NAMALWA (cell line): ENCODE measurements at places on chromosomes 1 and 21.

- DNase-seq: no peak
Measured at GRCh38 chr1:32702599-32703478, at the start of gene SYNC. Gene SYNC (minus strand): TSS chr1:32702770. CDS start chr1:32702660, 110 bp downstream.

DNA sequence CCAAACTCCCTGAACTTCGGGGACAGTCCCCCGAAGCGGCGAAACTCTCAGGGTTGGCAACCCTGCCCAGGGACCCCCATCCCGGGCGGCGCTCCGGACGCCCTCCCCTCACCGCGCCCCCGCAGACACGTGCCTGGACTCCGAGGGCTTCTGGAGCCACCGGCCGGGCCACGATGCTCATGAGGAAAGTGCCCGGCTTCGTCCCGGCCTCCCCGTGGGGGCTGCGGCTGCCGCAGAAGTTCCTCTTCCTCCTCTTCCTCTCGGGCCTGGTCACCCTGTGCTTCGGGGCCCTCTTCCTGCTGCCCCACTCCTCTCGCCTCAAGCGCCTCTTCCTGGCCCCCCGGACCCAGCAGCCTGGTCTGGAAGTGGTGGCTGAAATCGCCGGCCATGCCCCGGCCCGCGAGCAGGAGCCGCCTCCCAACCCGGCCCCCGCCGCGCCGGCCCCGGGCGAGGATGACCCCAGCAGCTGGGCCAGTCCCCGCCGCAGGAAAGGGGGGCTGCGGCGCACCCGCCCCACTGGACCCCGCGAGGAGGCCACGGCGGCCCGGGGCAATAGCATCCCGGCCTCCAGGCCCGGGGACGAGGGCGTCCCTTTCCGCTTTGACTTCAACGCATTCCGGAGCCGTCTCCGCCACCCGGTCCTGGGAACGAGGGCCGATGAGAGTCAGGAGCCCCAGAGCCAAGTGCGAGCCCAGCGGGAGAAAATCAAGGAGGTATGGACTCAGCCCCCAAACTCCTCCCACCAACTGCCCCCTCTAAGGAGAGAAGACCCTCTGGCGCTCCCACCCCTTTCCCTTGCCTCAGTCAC, 1.2 kb downstream of the MAN1C1 start:
- no peak for DNase-seq

DNA sequence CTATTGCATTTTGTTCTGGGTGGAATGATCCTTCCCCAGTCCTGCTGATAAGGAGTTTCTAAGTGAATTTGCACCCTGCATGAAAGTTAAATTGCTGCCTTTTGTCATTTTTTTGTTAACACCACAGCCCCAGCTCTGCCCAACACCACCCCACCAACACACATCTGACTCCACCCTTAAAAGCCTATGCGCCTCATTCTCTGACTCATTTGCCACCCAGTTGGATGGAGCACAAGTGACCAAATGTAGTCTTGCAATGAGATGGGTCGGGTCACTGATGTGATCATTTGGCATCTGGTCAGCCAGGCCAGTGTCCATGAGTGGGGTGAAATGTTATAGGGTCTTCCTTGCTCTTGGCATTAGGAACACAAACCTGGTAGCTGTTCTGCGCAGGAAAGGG, 256.8 kb downstream of the KAZN start:
- DNase-seq: no peak

GRCh38 chr1:153626904-153627714, at the start of gene S100A13:
Gene S100A13 (minus strand): TSS chr1:153627505. CDS start chr1:153626472, 1,033 bp downstream.
- no peak for DNase-seq

GRCh38 chr21:43819511-43820405, 30.4 kb downstream of the RRP1 start:
- no peak for DNase-seq

DNA sequence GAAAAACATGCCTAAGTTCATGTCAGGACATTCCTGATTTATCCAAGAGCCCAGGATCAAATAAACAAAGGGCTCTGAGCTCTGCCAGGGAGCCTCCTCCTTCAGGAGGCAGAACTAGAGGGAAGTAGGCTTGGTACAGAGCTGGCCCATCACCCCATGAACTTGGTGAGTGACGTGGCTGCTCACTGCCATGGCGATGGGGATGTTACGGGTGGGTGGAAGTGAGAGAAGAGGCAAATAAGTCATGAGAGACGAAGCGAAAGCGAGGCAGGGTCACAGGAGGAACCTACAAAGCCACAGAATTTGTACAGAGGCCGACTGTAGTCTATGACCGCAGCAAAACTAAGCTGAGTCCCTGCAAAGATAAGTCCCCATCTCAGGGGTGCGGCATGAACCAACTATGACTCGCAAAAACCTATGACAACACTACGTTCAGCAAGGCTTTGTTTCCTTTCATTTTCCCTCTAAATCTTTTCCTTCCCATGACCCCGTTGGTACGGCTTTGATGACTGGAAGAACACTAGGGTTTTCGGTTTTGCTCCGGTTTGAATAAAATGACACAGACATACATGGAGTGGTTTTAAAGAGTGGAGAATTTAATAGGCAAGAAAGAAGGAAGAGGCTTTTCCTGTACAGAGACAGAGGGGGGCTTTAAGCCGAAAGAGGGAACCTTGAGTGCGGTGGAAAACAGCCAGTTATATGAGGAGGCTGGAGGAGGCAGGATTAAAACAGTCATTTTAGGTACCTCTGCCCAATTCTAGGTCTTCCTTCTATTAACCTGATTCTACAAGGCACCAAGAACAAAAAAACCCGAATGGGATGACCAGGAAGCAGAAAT, 74.1 kb downstream of the CD46 start:
- peak; percentile 92 for DNase-seq

DNA sequence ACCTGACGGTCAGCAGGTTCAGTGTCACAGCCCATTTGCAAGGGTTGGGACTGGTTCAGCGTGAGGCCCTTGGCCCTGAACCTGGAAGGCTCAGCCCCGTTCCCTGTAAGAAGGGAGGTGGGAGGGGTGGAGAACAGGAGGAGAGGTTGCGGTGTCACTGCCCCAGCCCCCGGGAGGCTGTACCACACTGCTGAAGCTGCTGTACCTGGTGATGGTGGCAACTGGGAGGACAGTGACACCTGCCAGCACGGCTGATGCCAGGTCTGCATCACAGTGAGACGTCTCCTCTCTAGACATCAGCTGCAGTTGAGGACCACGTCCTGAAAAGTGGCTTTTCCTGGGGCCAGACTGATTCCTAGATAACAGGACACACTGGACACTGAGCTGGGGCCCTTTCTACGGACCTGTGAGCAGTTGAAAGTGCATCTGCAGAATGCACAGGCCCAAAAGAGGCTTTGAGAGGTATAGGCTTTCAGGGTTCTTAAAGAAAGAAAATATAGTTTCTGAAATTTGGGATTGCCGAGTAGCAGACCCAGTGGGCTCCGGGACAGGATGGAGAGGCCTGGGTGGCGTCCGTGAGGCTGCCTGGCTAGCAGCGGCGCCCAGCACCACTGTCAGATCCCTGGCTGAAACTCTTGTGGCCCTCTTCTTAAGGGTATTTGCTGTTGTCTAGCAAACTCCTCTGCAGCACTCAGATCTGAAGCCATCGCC, 47.7 kb downstream of the COQ8A start:
- DNase-seq: no peak

DNA sequence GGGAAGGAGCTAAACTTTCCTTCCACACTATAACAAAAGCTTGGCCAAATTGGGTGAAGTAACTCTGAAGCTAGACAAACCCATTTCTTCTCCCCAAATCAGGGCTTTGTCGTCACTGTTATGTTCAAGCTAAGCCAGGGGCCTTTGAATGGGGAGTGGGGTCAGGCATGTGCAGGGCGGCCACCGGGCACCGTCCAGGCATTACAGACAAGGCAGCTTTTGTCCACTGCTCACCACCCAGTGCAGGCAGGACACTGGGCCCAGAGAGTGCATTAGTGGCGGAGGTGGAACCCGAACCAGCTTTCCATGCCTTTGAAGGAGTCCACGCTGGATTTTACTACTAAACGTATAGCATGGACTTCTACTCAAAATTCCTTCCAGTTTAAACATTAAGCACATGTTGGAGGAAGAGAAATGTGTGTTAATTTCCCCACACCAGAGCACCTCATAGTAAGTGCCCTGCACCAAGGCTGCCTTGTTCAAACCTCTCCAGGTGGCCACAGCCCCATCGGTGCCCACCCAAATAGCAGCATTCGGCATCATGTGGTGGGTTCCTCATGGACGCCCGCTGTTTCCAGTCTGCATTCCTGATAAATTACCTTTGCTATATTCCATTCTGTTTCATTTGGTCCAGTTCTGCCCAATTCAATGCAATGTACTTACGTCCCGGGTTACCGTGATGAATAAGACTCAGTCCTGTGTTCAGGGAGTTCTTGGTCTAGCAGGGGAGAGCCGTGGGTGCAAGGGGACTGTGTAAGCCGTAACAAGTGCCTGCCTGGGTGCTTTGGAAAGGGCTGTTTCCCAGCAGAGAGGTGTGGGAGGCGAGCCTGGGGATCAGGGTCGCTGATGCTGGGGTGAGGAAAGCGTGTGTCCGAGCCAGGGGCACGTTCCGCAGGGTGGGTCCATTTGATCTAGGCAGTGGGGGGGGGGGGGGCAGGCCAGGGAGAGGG, 1.6 kb downstream of the UBASH3A start:
- no peak for DNase-seq

DNA sequence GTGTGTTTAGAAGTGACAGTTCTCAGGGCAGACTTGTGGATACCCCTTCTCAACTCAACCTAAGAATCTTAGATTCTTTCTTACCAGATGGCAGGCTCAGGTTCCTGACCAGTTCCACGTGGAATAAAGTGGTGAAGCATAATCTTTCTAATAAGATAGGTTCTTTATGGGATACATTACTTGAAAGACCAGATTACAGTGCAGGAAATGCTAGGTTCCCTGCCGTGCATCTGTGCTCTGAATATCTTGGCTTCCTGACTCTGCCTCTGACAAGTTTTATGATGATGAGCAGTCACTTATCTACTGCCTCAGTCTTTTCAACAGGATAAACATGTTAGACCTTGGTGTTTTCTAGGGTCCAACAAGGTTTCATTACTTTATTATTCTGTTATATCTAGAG, 207.9 kb upstream of the CACYBP start:
- DNase-seq: no peak

DNA sequence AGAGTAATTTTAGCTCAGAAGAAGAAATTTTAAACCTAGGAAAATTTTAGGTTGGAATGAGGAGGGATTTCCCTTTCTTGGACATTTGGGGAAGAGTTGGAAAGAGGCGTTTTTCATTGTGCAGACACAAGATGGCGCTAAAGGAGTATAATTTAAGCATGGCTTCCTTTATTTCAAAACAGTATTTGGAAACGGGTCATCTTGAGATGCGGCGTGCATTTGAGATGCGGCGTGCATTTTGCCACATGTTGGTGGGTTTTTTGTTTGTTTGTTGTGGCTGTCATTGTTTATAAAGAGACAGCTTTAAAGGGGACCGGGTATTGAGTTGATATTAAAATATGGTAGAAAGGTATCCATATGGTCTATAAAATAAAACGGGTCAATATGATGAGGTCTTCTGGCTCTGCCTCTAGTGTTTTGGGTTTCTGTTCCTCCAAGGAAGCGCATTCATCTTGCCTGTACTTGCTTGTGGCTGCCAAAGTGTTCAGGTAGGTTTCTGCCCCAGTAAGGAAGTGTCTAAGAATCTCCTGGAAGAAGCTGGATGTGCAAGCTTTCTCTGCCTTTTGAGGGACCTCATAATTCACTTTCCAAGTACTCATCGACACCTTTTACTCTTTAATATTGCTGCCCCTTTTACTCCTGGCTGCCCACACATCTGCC, 210.3 kb downstream of the SLC35F3 start:
- DNase-seq: peak; percentile 61

DNA sequence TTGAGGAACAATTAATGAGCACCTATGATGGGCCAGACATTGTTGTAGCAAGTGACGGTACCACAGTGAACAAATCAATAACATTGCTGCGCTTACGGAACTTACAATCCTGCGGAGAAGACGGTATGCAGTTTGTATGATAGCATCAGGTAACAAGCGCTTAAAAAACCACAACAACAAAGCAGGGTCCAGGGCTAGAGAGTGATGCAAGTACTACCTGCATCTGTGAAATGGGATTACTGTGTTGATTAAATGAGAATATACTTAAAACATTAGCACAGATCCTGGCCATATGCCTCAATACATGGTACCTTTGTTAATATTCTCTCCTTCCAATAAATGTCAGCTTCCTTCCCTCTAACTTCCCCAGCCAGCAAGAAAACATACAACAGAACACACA, 110.6 kb upstream of the ADAR start:
- DNase-seq: no peak

- DNase-seq: no peak
Measured at GRCh38 chr21:35416866-35417489, 367.9 kb upstream of the RUNX1 start.

DNA sequence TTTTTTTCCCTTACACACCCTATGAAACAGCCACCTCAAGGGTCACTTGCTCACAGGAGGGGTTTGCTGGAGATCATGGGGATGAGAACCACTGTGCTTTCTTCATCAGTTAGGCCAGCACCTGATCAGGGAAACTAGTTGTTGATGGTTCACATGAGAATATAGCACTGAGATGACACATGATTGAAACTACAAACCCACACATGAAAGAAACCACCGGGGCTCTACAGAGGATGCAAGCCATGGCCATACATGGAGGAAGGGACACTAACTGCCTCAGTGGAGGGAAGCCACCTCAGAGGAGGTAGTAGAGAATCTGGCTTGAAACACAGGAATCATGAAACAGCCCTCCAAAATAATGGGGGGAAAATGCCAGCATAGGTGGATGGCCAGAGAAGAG, 63.2 kb downstream of the PRKAB2 start:
- no peak for DNase-seq

GRCh38 chr1:25675729-25676476, 59.3 kb downstream of the MAN1C1 start:
- DNase-seq: no peak

DNA sequence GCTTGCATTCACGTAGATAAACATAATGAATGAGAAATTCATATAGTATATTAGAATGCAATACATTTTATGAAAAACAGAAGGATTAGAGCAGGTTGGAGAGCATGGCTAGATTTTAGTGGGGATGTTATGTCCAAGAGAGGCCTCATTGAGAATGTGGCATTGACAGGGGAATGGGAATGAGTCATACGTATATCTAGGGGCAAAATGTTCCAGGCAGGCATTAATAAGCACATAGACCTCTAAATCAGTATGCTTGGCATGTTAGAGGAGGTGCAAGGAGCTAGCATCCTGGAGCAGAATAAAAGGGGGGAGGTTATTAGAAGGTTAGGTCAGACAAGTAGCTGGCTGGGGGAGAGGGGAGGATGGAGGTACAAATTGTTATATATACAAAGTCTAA, 93.0 kb downstream of the USH2A start:
- no peak for DNase-seq

- no peak for DNase-seq
Measured at GRCh38 chr1:13908128-13908527, 208.1 kb downstream of the PRDM2 start.

GRCh38 chr1:71650119-71650518, 569.3 kb upstream of the ZRANB2 start:
- no peak for DNase-seq

DNA sequence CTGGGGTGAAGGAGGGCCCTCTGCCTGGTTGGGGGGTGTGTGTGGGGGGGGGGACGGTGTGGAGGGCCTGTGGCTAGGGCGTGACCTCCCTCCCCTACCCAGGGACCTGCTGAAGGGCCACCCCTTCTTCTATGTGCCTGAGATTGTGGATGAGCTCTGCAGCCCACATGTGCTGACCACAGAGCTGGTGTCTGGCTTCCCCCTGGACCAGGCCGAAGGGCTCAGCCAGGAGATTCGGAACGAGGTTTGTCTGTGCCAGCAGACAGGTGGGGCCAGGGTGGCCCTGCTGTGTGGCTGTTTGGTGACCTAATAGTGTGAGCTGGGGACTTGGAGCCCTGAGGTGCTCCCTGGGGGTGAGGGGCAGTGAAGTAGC, 43.9 kb downstream of the COQ8A start:
- no peak for DNase-seq

- DNase-seq: no peak
Measured at GRCh38 chr1:218475275-218475674, 130.1 kb downstream of the TGFB2 start.
